ENCODE measurements at places on chromosomes 3 and 15.

DNA sequence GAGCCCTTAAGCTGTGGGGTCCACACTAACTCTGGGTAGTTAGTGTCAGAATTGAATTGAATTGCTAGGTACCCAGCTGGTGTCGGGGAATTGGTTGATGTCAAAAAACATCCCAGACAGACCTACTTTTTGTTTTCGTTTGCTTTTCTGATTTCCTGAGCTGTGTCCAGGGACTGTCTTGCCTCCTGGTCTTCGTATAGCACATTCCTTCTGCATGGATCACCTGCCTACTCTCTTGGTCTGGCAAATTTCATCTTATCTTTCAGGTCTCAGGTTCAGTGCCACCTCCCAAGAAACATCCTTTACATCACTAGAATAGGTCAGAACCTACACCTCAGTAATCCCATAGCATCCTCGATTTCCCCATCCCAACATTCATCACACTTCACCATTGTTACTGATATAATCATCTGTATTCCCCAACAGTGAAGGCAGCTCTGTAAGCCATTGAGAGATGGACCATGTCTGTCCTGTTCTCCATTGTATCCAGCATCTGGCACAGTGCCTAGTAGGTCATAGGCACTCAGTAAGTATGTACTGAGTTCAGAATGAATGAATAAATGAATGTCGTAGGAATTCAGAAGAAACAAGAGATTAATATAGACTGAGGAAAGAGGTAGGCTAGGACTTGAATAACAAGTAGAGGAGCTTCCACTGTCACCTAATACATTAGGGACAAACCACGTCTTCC is 81.2 kb downstream of the ANP32A start:
- no peak for DNase-seq

- DNase-seq, result peak; percentile 33
Observed at GRCh38 chr15:62067448-62068044, 769 bp downstream of the C2CD4A start.

DNA sequence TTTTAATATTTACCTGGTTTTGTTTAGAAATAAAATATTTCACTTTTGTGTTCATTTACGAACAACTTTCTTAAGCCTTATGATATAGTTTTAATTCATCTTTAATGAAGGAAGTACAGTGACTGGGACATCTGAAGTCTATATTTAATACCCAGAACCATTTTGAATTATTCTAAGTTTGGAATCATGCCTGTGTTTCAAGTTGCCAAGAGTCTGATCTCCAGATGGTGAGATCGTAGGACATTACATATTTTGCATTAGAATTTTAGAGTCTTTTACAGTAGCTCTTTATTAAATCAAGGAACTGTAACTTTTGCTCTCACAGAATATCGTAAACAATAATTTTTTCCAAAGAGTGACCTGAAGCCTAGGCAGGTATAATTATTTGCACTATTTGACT is 420.7 kb downstream of the SI start:
- DNase-seq, result no peak

DNA sequence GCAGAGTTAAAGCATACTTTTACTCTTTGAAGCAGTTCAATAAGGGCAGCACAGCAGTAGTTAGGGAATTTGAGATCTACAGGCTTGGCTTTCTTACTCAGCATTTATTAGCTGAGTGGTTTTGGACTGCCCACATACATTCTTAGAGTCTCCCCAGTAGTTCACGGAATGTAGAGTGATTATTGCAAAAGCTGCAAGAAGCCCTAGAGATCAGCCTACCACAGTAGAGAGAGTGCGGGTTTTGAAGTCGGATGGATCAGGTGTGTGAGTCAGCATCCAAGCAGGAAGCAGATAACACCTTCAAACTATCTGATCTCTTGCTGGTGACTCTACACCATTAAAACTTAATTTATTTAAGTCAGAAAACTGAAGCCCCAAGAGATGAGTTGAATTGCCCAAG is 171.9 kb downstream of the SYNPR start:
- no peak for DNase-seq

DNA sequence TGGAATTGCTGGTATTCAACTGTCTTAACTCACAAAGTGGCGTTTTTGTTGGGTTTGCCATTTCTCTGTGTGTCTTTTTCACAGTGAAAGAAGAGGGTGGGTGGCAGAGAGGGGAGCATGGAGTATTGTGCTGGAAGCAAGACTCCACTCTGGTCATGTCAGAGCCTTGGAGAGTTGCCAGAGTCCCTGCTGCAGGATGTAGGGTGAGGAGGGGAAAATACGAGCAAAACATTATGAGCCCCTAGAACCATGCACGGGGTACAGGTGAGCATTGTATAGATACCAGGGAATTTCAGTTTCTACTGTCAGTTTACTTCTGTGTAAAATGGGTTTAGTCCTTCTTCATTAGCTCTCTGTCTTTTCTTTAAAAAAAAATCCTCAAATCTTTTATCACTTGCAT is 249.9 kb downstream of the CACNA2D3 start:
- DNase-seq, result no peak

- DNase-seq, result no peak
Observed at GRCh38 chr3:103056542-103056941, 621.7 kb downstream of the ZPLD1 start.

DNA sequence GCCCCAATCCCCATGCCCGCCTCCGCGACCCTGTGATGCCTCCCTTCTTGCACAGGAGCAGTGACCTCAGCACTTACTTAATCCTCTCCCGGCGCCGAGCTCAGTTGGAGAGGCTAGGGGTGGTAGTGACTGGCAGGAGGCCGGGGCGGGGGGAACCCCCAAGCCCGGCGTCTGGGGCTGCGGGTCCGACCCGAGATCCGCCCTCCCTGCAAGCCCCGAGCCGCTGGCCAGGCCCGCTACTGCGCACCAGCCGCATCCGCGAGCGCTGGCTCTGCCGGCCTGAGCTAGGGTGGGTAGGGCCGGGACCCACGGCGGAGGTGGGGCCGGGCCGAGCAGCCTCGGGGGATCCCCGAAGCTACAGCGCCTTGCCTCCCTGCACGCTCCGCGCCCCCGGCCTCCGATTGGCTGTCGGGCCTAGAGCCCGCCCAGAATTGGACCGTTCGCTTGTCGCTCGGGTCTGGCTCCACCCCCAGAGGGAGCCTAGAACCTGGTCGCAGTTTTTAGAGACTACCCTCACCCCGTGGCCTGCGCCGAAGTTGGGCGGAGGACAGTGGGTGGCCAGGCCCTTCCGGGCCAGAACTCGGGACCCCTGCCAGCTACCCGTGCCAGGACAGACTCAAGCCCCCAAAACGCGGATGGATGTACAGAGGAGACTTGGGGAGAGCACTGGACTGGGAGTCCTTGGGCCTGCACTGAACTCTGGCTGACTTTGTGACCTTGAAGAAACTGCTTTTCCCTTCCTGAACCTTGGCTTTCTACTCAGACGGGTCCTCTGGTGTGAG is at the start of gene C3orf18:
TSS of gene C3orf18 (minus strand) at position 362 of the 782 bp plus-strand sequence. CDS start 2,048 bp downstream, outside the sequence.
- DNase-seq, result peak; percentile 93

DNA sequence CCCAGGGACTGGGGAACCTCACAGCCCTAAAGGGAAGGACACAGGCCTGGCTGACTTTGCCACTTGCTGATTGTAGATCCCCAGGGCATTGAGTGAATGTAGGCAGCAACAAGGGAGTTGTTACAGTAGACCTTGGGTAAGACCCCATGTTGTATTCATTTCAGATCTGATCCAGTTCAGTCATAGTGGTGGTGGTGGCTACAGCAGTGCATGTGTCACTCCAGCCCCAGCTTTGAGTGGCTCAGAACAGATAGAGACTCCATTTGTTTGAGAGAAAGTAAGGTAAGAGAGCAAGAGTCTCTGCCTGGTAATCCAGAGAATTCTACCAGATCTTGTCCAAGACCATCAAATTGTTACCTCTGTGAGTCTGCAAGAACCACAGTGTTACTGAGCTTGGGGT is 278.7 kb upstream of the SATB1 start:
- DNase-seq, result no peak

- DNase-seq, result no peak
Observed at GRCh38 chr15:43913941-43914340, 87.1 kb downstream of the WDR76 start.

DNA sequence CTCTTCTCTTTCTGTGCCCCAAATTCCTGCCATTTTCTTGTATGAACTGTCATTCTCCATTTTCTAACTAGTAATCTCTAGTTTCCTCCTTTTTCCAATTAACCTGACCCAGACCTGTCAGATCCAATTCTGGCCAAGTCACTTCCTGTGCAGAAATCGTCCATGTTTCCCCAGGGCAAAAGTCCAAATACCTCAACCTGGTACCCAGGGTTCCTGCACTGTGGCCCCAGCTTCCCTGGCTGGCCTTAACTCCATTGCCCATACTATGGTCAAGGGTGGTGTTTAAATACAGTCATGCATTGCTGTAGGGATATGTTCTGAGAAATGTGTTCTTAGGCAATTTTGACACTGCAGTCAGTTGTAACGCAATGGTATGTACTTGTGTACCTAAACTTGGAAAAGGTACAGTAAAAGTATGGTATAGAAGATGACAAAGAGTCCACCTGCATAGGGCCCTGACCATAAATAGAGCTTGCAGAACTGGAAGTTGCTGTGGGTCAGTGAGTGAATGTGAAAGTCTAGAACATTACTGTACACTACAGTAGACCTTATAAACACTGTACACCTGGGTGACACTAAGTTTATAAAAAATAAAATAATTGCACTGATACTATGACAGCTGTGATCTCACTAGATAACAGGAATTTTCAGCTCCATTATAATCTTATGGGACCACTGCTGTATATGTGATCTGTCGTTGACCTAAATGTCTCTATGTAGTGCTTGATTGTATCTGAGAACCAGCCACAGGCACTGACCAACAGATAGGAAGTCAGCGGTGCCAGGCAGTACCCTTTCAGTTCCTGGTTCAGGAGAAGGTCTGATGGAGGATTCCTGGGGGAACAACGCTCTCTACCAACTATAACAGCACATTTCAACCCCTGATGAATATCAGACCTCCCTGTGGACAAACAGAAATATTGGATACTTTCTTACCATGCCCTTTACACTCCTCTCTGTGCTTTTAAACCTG is 336.1 kb upstream of the PROK2 start:
- DNase-seq, result no peak

DNA sequence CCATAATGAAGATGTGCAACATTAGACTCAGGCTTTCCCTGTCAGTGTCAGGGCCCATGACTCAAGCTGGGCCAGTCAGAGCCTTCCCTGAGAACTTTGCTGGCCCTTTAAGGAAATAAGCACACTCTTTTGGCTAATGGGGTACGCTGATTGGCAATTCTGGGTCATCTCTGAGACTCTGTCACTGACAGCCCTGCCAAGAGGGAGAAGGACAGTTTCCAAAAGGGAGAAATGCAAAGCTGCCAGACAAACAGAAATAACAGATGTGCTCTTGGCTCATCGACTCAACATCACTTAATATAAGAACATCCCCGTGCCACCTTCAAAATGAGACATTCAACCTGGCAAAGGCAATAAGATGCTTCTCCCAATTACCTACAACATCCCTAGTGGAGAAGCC is 491.9 kb upstream of the PROK2 start:
- no peak for DNase-seq

- no peak for DNase-seq
Observed at GRCh38 chr3:64450396-64450956, 225.2 kb upstream of the PRICKLE2 start.

All from stimulated activated CD8-positive, alpha-beta memory T cell treated with anti-CD3 and anti-CD28 coated beads, Interleukin-7, amount 100 ng/mL, for 4 hours (primary cell).